Upper lobe of left lung (tissue), 6 donors: ENCODE measurements at places on chromosomes 1 and 21. TPM values are rescaled to one million over a fixed set of nuclear protein-coding genes. Genes with fewer than 3 reads are reported as not detected.

DNA sequence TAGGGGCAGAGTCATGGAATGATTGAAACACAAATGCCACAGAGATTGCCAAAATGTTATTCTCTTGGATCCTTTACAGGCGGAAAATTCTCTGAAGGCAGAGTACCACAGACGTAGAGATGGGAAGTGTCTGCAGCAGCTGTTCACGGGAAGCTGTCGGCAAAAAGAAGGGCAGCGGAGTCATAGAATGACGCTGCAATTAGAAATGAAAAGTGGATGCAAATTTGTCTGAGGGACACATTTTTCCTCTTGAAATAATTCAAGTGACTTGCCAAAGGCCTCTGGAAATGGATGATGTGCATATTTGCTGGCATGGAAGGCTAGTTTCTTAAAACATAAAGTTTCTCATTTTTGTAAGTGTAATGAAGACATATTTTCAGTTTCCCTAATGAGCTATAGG lies 77.5 kb upstream of the PLD5 start:
- no peak for DNase-seq

DNA sequence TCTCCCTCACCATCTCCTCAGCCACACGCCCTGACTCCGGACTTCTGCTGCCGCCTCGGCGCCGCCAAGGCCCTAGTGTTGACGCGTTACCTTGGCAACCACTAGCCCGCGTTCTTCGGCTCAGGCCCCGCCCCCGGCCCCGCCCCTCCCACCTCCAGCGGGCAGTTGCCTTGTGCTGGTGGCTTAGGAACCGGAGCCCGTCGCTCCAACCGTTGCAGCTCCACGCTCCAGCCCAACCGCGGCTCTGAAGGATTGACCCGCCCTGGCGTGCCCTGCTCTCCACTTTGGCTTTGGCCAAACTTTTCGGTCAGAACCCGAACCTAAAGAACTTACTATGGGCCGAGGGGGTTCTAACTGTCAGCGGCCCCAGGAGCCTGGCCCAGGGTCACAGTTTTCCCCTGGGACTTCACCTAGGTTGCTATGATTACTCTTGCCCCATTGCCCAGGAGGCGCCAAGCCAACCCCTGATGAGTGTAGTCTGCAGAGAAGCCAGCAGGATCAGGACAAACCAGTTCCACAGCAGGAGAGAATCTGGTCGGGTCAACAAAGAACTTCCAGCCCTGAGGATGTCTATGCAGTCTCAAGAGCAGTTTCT lies at the start of gene CFAP45:
Gene CFAP45 (minus strand): TSS at position 80 of the 595 bp plus-strand sequence. CDS start 67 bp downstream, at position 13.
- peak; percentile 94 for DNase-seq

DNA sequence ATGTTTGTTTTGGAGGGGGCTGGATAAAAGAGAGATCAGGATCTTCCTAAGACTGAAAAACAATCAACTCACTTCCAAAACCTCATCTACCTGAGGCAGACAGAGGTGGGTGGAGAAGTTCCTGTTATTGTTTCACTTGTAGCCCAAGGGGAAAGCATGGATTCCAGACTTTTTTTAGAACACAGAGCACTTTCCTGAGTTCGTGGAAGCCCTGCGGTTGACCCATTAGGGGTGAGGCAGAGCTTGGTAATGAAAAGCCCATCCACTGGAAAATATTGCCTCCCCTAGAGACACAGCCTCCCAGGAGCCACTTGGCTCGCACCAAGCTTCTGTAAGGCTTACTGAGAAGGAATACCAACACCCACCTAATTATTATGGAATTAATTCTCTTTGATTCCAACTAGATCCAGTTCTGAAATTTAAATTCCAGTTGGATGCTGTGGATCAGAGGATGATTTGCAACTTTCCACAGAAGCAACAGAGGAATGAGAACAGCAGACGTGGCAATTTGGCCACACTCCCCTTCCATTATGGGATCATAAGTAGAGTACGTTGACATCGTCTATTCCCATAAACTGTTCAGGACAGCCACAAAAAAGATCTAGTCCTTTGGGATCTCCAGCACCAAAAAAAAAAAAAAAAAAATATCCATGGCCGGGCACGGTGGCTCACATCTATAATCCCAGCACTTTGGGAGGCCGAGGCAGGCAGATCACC lies 4.1 kb upstream of the PEF1 start:
- no peak for DNase-seq

The SLC9C2 gene
- total RNA-seq, result not detected

GRCh38 chr1:244296447-244296846 lies 155.3 kb downstream of the ADSS2 start:
- no peak for DNase-seq
